Placental pericyte (primary cell): ENCODE measurements at places on chromosomes 1 and 21. TPM values are rescaled to one million over a fixed set of nuclear protein-coding genes. Genes with fewer than 3 reads are reported as not detected.

MTARC2 gene
- 2.4 and 6.8 TPM in 2 replicates for total RNA-seq

CYP4X1 gene
- total RNA-seq, result not detected in 2 replicates

SPOCD1 gene
- total RNA-seq, result 56.7 and 148 TPM in 2 replicates

NCDN gene
- 36.4 and 39.4 TPM in 2 replicates for total RNA-seq

ASAP3 gene
- 16.6 and 36.1 TPM in 2 replicates for total RNA-seq

FAM43B gene
- total RNA-seq, result under 0.01 TPM in 1 of 2 replicates, not detected in the other

HLX gene
- total RNA-seq, result 8.2 and 18.2 TPM in 2 replicates

ALG6 gene
- 3.1 and 12.5 TPM in 2 replicates for total RNA-seq

DAP3 gene
- total RNA-seq, result 82.8 and 101 TPM in 2 replicates

LEFTY2 gene
- not detected in 2 replicates for total RNA-seq

TRAPPC10 gene
- 28.0 and 47.1 TPM in 2 replicates for total RNA-seq

LEMD1 gene
- not detected in 2 replicates for total RNA-seq

C1orf167 gene
- not detected in 2 replicates for total RNA-seq
